ENCODE measurements at places on chromosomes 11 and 22.

DNA sequence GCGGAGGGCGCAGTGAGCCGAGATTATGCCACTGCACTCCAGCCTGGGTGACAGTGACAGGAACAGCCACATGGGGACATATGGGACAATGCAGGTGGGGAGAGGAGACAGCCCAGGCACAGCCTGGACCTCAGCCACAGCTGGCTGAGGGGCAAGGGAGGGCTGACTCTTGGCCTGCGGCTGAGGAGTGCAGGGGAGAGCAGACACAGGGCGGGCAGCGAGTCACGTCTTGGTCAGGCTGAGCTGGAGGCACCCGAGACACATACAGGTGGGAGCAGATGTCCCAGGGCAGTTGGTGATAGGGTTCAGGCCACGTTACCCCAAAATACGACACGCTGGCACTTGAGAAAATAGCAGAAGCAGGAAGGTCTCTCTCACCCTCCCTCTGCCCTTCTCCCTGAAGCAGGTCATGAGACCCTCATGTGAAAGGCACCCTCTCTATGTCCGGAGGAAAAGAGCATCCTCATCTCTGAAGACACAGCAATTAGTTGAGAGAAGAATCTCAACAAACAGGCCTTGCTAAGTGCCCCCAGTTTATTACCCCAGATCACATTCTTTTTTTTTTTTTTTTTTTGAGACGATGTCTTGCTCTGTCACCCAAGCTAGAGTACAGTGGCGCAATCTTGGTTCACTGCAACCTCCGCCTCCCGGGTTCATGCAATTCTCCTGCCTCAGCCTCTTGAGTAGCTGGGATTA lies 10.5 kb downstream of the KIAA0930 start:
- no peak for DNase-seq

DNA sequence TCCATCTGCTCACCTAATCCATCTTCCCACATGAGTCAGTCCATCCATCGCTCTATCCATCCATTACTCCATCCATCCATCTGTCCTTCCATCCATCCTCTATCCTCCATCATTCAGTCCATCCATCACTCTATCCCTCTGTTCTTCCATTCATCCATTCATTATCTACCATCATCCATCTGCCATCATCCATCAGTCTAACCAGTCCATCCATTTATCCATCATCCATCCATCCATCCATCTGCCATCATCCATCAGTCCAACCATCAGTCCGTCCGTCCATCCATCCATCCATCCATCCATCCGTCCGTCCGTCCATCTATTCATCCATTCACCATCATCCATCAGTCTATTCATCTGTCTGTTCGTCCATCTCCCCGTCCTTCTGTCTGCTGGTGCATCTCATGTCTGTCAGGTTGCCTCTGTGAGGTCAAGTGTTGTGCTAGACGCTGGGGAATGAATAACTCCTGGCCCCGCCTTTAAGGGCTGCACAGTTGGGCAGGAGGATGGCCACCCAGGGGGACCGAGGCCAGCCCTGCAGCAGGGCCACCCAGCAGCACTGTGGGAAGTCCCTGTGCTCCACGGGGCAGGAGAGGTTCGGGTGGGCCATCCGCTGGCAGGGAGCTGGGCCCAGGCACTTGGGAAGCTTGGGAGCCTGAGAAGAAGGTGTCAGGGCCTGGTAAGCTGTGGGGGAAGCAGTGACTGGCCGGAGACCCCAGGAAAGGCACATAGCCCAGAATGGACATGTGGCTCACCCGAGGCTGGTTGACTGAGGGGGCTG lies 137.1 kb downstream of the CTTN start:
- DNase-seq = no peak

GRCh38 chr22:20978419-20978818 lies 3.7 kb upstream of the LZTR1 start:
- DNase-seq = no peak

DNA sequence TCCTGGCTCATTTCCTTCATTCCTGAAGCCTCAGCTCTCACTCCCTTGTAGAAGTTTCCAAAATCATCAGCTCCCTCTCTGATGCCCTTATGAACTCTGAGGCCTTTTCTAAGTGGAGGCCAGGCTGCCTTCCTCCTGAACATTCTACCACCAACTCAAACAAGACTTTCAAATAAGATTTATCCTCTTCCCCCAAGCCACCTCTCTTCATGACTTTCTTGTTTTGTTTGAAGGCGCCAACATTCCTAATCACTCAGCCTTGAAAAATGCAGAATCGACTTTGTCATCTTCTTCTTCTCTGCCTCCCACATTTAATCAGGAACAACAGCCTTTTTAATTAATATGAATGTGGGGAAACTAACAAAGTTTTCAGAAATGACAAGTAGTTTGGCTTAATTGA lies 927.9 kb downstream of the OPCML start:
- no peak for DNase-seq

- no peak for DNase-seq
Observed at GRCh38 chr11:75248924-75249256, 8.3 kb downstream of the TPBGL start.

DNA sequence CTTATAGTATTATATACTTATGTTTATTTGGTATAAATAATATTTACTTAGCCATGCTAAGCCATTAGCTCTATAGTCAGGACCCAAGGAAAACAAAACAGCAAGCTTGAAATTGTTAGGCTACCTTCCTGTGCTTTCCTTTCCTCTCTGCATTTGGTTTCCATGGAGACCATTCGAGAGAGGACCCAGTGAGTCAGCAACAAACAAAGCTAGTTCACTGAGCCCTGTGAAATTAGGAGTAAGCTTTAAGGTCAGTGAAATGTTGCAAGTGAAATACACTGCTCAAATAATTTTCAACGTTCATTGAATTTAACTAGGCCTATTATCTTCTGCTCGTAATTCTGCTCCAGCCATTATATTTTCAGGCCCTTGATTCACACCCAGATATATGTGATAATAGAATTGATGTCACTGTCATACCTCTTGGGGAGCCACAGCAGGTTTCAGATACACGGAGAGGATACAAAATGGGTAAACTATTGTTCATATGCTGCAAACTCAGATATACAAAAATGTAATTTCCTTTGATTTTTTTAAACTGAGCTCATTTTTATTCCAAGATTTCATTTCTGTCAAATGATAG lies 9.1 kb upstream of the OR10D3 start:
- no peak for DNase-seq

DNA sequence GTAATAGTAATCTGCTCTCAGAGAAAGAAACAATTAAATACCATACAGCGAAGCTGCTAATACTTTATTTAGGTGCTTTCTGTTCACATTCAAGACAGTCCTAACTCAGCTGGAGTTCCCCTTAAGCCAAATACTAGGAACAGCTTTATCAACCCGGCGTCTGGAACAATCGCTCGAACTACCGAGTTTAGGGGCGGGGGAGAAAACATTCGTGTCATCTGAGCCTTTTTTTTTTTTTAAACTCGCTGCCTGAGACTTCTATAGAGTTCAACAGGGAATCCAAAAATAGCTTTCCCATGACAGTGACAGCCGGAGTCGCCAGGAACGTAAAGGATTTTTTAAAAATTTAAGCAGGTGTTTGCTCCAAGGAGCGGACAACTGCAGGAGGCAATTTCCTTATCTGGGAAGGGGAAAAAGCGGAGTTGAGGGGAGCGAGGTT lies 852 bp downstream of the TRAF6 start:
- peak; percentile 36 for DNase-seq

DNA sequence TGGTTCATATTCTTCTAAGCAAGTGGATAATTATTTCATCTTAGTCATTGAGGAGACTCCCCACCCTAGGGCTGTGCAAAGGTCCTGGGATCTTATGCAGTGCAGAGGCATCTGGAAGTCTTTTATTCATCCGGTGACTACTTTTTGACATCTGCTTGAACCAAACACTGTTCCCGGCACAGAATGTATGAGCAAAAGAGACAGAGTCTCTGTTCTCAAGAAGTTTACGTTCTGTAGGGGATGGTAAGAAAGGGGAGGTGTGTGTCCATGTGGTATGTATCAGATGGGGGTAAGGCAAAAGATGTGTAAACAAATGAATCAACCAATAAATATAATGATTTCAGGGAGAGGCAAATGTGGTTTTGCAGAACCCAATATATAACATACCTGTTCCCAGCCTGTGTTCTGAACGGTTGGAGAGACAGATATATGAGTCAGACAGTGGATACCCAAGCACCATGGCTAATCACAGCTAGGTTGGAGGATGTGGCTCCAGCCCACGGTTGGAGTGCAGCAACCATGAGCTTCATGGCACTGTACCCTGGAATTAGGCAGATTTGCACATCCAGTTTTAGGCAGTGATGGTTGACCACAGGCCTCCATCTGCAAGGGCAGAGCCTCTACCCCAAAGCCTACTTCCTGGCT lies 75.1 kb upstream of the CADM1 start:
- no peak for DNase-seq

GRCh38 chr11:69691463-69691862 lies 12.4 kb downstream of the FGF19 start:
- DNase-seq = no peak

GRCh38 chr22:48888466-48889208 lies 939.0 kb downstream of the BRD1 start:
- DNase-seq = peak; percentile 2

- DNase-seq = no peak
Observed at GRCh38 chr11:58609723-58610122, 12.7 kb upstream of the CNTF start.

DNA sequence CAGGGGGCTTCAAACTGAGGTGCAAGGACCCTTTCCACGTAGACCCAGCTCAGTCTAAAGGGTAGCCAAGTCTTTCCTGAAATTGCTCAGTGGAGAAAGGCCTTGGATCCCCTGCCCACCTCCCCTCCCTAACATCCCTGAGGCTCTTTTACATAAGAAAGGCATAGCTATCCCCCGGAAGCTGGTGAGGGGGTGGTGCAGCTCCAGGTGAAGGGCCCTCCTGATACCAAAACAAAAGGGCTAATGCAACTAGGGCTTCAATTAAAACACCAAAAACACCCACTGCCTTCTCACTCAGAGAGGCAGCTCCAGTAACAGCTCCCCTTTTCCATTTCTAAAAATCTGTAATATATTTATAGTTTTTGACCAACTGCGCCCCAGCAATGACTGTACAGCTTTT lies 5.8 kb downstream of the SHANK2 start:
- no peak for DNase-seq

- no peak for DNase-seq
Observed at GRCh38 chr22:25069426-25069757, 116.9 kb downstream of the KIAA1671 start.

DNA sequence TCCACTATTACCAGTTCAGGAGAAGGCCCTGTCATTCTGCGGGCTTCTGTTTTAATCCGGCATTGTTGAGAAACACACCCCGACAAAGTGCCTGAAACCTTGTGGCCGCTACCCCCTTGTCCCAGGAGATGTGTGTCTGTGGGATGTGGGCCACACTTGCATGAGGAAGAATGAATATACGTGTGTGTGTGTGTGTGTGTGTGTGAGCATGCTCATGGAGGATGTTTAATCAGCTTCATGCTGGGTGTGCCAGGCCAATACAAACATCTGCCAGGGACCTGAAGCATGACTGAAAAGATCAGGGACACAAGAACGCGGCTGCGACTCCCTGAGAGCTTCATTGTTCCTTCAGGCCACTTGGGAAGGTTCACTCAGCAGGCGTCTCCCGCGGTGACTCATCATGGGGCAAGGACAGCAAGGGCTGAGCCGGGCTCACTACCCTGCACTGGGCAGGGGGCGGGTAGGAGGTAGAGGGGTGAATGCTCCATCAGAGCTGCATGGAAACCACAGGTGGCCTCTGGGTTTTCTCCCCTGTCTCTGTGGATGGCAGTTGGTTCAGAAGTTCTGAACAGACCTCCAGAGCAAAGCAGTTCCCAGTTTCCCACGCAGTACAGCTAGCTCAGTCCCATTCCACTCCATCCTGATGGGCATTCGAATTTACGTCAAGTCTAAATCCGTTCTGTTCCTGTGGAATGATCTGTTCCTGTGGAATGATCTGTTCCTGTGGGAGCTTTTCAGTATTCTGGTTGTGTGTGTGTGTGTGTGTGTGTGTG lies 7.0 kb upstream of the MALAT1 start:
- DNase-seq = no peak

DNA sequence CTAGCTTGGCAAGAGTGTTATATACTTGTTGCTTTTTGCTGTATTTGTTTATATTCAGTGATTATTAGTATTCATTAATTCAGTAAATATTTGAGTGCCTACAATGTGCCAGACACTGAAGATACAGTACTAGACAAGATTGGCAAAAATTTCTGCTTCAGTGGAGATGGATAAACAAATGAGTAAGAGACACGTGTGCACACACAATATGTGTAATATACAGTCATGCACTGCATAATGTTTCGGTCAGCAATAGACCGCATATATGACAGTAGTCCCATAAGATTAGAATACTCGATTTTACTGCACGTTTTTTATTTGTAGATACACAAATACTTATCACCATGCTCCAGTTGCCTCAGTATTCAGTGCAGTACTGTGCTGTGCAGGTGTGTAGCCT lies 104.9 kb upstream of the GAL start:
- DNase-seq = no peak

DNA sequence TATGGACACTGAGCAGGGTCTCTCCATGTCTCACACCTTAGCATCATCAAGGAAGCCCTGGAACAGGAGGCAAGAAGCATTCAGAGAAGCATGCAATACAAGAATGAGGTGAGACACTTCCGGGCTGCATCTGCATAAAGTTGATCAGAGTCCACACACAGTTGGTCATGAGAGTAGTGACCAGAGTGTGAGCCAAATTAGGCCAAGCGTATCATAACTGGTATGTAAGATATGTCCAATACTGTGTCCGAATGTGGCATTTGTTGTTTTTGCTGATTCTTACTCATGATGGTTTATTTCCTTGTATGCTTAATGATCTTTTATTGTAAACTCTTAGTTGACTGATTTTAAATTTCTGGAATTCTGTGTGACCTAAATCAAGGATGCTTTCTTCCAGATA lies 315.7 kb downstream of the INSC start:
- no peak for DNase-seq

Data from activated T-cell treated with anti-CD3 and anti-CD28 coated beads, Interleukin-2, amount 50 U/mL, for 1 hour (primary cell).